A673 (cell line): ENCODE measurements at places on chromosomes 4 and X.

GRCh38 chr4:168711197-168712140, 214.6 kb downstream of the PALLD start:
- DNase-seq, result peak; percentile 67

GRCh38 chrX:154038656-154039055, 19.0 kb upstream of the IRAK1 start:
- no peak for DNase-seq

- DNase-seq, result no peak
Observed at GRCh38 chr4:135267148-135267865, 1065.7 kb upstream of the PABPC4L start.

GRCh38 chr4:151921811-151922210, 161.0 kb upstream of the GATB start:
- DNase-seq, result no peak

DNA sequence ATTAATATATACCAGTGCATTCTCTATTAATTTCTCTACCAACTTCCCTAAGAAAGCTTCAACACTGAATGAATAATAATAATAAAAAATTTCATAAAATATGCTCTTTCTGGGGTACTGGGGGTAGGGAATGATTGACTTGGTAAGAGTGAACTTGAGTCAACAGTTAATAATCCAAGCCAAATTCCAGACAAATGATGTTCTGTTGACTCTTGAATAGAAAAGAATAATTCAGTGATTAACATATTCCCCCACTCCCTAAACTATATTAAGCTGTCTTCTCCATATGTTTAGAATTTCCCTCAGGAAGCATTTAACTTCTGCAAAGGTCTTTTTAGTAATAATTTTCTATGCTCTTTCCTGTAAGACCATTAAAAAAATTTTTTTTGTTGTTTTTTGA, 12.3 kb downstream of the PGRMC2 start:
- no peak for DNase-seq
